ENCODE measurements at places on chromosomes 7 and 10.

DNA sequence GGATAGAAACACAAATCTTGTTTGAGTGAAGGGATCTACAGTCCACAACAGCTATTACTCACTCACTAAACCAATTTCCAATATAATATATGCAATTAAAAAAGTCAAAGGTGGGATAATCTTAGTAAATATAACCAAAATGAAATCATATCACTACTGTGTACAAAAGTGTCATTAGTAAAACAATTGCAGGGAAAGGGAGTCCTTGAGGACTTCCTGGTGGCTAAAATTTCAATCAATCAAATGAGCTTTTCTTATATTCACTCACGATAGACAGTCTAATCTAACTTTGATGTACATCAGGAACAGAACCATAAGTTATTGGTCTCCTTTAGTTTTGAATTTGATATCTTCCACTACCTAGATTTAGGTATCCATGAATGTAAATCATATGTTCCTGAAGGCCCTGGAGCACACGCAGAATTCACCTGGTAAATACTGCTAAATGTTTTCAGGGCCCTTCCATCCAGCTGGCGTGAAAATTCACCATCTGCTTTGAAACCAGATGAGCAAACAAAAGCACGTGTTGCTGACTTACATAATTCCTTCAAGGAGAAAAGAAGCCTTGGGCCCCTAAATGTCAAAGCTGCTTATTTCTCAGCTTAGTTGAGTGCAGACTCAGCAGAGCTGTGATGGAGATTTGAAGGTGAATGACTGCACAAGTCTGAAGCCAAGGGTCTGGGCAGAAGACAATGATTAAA is 159.3 kb upstream of the TMEM196 start:
- no peak for DNase-seq
- H3K36me3 ChIP-seq = no peaks in the 10 kb centered on the region
- no peak overlapping the region for H3K27ac ChIP-seq

- H3K4me1 ChIP-seq = peaks cover 72% of the 10 kb centered on the region
Observed at GRCh38 chr7:22720791-22721786, 5.9 kb upstream of the IL6 start.

DNA sequence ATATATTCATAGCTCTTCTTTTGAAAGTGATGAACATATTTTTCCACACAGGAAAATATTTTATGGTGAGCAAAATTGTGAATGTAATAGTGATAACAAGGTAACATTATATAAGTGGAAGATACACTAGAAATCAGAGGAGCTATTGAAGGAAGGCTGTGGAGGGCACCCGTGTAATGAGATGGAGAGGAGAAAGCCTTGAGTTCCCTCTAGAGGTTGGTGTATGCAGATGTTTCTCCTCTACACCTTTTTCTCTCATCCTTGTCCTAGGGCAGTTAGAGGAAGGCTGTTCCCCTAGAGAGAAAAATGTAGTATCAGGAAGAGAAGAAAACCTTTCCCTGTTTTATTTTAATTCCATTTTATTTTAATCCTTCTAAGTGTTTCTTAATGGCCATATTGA is 54.6 kb upstream of the NRG3 start:
- H3K27me3 ChIP-seq = no peaks in the 10 kb centered on the region
- H3K36me3 ChIP-seq = no peaks in the 10 kb centered on the region
- no peak for DNase-seq
- H3K27ac ChIP-seq = no peak overlapping the region

DNA sequence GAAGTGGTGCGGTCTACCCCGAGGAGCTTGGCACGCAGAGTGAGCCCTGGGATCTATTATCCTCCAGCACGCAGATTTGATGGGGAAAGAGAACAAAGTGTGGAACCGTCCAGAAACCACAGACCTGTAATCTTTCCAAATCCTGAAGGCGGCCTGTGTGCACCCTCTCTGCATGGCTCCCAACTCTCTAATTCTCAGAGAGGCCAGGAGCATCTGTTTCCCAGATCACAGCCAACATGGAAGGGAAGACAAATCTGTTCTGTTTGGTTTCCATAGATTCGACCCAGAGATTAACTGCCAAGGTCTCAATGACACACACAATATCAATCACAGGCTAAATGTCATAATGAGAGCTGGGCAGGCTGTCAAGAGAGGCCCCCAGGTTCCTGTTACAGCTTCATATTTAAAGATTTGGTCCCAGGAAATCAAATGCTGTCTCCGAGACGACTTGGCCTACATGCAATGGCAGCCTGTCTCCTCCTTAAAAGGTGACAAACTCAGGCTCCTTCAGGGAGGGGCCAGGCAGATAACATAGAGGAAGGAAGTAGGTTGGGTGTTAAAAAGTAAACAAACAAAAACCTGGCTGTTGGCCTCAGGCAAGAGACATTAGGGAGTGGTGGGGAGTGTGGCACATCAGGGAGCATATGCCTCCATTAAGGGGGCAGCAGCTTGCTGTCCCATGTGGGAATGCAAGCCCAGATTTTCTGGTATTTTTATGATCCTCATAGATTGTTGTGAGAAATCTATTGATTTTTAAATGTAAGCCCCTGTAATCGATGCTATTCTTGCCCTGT is 48.8 kb upstream of the SAMD8 start:
- no peaks in the 10 kb centered on the region for H3K27me3 ChIP-seq
- no peaks in the 10 kb centered on the region for H3K36me3 ChIP-seq
- H3K27ac ChIP-seq = no peak overlapping the region

GRCh38 chr10:646118-646524 is 43.3 kb downstream of the DIP2C start:
- DNase-seq = no peak
- peaks cover 19% of the 10 kb centered on the region for H3K4me1 ChIP-seq
- H3K27me3 ChIP-seq = no peaks in the 10 kb centered on the region
- no peak overlapping the region for H3K27ac ChIP-seq
- H3K36me3 ChIP-seq = peaks cover 3% of the 10 kb centered on the region

DNA sequence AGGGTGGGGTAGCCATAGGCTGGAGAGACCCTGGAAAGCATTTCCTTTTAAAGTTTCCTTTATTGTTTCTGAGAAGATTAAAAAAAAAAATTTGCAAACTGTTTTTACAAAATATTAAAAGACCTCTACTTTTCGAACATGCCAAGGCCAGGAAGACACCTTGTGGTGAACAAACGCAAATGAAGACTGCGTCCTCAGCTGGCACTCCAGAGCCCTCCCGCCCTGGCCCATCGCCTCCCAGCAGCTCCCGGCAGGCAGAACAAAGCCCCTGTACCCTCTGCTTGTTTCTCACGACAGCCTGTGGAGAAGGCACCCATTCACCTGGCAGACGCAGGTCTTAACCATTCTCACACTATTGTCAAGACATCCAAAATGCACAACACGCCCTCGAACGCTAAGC is 56.4 kb downstream of the ESYT2 start:
- H3K4me3 ChIP-seq = no peak overlapping the region
- peaks cover 34% of the 10 kb centered on the region for H3K36me3 ChIP-seq
- DNase-seq = no peak
- H3K27me3 ChIP-seq = no peaks in the 10 kb centered on the region
- H3K27ac ChIP-seq = no peak overlapping the region

- no peak overlapping the region for H3K4me3 ChIP-seq
- H3K27ac ChIP-seq = no peak overlapping the region
- peaks cover 27% of the 10 kb centered on the region for H3K4me1 ChIP-seq
- H3K36me3 ChIP-seq = no peaks in the 10 kb centered on the region
- DNase-seq = no peak
- no peaks in the 10 kb centered on the region for H3K27me3 ChIP-seq
Observed at GRCh38 chr7:7100432-7100849, 81.9 kb upstream of the C1GALT1 start.

- H3K27me3 ChIP-seq = peaks cover 21% of the 10 kb centered on the region
- no peak overlapping the region for H3K27ac ChIP-seq
- no peaks in the 10 kb centered on the region for H3K4me1 ChIP-seq
- H3K36me3 ChIP-seq = no peaks in the 10 kb centered on the region
- H3K4me3 ChIP-seq = no peak overlapping the region
- peak; percentile 42 for DNase-seq
Observed at GRCh38 chr10:111360260-111360925, 283.6 kb downstream of the ADRA2A start.

GRCh38 chr10:14478604-14479003 is 147.9 kb upstream of the FRMD4A start:
- no peak overlapping the region for H3K4me3 ChIP-seq
- no peaks in the 10 kb centered on the region for H3K36me3 ChIP-seq
- H3K4me1 ChIP-seq = peaks cover 37% of the 10 kb centered on the region
- H3K27ac ChIP-seq = peak overlapping the region; percentile 82
